CD4-positive, alpha-beta T cell treated with Interleukin-2 at 100 ng/mL for 4 hours (primary cell): ENCODE measurements at places on chromosomes 16 and 17.

DNA sequence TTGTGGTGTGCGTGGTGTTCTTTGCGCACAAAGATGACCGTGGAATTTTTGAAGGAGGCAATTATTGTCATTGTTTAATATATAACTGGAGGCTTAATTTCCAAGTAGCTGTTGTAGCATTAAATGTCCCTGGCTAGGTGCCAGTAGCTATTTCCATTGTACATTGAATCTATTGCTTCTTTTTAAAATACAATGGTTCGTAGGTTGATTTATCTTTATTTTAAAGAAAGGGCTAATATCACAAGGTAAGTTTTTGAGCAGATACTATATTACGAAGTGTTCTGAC is 127.1 kb downstream of the RPTOR start:
- no peak for DNase-seq

- DNase-seq, result no peak
These were observed 1.4 kb downstream of the RETREG3 start for GRCh38 chr17:42607769-42608168.

DNA sequence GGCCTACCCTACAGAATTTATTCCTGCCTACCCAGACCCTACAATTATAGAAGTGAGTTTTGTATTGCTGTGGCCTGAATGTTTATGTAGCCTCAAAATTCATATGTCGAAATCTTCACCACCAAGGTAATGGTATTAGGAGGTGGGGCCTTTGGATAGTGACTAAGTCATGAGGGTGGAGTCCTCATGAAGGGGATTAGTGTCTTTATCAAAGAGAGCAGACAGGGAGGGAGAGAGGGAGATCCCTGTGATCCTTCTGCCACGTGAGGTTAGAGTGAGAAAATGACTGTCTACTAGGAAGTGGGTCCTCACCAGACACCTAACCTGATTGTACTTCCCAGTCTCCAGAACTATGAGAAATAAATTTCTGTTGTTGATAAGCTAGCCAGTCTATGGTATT is 981 bp upstream of the DUXB start:
- no peak for DNase-seq

- DNase-seq, result no peak
These were observed 13.3 kb upstream of the RCVRN start for GRCh38 chr17:9918352-9918751.

- no peak for DNase-seq
These were observed 8.1 kb upstream of the PMP22 start for GRCh38 chr17:15273141-15273793.

DNA sequence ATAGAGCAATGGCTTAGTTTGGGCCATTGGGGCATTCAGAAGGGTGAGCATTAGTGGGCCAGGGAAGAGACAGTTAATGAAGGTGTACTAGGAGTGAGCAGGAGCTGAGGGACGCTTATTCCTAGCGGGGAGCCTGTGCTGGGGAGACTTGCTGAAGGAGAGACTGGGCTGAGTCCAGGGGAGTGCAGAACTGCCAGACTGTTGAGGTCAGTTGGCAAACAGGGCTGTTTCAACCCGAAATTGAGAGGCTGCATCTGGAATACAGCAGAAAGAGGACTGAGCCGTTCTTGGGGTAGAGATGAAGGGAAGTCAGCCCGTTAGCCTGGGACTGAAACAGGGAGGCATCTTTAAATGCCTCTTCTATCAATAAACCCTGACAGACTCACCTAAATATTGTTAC is 33.2 kb downstream of the MAP2K6 start:
- DNase-seq, result no peak

DNA sequence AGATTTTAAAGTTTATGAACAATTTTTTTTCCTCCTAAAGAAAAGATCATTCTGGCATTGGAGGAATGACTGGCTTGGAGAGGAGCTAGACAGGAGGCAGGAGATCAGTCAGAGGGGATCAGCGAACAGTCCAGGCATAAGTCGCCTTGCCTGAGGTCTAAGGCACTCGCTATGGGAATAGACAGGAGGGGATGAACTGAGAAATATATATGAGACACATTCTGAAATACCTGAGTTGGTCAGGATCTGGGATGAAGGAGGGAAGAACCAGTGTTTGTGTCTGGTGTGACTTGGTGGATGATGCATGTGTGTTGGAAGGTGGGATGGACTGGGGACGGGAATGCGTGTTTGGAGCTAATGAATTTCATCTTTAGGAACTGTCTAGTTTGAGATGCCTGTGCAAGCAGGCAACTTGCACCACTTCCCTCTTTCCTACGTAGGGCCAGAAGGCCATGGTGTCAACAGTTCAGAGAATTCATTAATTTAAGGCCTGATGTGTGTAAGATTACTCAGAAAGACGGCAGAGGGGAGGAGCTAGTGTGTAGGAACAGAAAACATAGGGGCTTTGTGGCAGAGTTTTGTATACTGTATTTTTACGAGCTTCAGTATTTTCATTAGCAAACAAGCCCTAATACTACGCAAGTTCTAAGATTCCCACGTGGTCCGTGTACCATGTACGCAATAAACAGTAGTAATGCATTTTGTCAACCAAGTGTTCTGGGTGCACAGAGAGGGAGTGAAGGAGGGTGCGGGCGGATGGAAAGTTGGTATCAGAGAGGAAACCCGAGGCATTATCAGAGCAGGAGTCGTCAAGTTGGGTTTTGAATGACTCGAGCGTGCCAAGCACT is 825 bp downstream of the HEATR6 start:
- peak; percentile 56 for DNase-seq

DNA sequence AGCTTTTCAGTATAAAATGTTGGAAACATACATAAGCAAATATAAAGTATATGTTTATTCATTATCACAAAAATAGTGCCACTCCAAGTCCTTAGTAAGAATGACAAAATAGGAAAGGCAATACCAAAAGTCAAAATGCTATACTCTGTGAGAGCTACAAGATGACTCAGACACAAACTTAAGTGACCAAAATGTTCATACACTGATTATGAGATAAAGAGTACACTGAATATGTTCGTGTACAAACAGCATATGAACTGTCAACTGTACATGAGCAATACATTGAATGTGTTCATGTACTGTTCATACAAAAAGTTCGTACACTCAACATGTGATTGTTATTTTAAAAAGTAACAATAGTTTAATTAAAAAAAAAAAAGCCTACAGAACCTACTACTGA is 103.3 kb downstream of the CA4 start:
- DNase-seq, result no peak

- DNase-seq, result peak; percentile 75
These were observed 9.9 kb downstream of the CMTM2 start for GRCh38 chr16:66588981-66589713.
